ENCODE measurements at places on chromosomes 11 and 22.

DNA sequence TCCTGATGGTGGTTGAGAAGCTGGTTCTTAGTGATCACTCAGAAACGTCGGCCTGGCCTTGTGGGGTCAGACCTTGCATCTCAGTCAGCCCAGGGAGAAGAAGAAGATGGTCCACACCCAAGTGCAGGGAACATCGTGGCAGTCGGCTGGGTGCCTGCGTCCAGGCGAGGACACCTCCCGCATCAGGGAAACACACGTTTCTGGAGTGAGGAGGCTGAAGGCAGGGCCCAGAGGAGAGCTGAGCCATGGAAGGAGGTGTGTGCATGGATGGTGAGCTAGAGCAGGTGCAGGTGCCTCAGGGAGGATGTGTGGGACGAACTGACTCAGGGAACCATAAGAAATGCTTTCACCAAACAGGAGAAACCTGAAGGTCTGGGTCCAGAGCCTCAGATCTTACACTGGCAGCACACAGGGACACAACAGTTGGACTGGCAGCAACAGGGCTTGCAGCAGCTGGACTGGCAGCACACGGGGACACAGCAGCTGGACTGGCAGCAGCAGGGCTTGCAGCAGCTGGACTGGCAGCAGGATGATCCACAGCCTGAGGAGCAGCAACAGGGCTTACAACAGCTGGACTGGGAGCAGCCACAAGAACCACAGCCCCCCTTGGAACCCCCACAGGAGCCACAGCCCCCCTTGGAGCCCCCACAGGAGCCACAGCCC lies 632 bp downstream of the KRTAP5-2 start:
- DNase-seq = no peak

- no peak for DNase-seq
Observed at GRCh38 chr11:126371595-126371994, 16.1 kb downstream of the ST3GAL4 start.

GRCh38 chr22:27982630-27983180 lies 63.6 kb upstream of the PITPNB start:
- DNase-seq = no peak

- no peak for DNase-seq
Observed at GRCh38 chr11:93526346-93526633, 16.9 kb downstream of the SMCO4 start.

- DNase-seq = no peak
Observed at GRCh38 chr11:12278766-12279671, 98.4 kb upstream of the PARVA start.

GRCh38 chr11:28132548-28132947 lies 24.4 kb downstream of the METTL15 start:
- no peak for DNase-seq

- no peak for DNase-seq
Observed at GRCh38 chr11:105456950-105457349, 152.9 kb upstream of the GRIA4 start.
